ENCODE measurements at places on chromosomes 13 and 19. TPM values are rescaled to one million over a fixed set of nuclear protein-coding genes. Genes with fewer than 3 reads are reported as not detected.

The FOXA3 gene
- not detected for total RNA-seq

The C19orf73 gene
- 1.0 TPM for total RNA-seq

The SRRM5 gene
- total RNA-seq: 0.28 TPM

The B3GNT8 gene
- 4.3 TPM for total RNA-seq

The TDRD12 gene
- total RNA-seq: not detected

DNA sequence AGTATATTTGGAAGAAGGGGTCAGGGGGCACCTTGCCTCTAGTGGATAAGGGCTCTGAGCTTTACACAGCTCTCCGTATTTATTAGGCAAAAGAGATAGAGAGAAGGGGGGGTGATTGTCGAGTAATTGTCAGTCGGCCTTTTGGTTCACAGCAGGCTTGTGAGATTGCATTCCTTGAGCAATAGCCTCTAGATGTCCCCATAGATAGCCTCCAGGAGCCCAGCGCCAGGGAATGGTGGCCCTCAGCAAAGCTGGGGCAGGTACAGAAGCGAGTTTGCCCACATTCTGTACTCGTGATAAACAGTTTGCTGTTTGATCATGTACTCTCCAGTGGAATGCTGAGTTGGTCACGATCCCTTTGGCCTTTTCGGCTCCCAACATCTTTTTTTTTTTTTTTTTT is 4.6 kb downstream of the ZNF613 start:
- DNase-seq: no peak

GRCh38 chr19:18617562-18617961 is 4.9 kb downstream of the TMEM59L start:
- DNase-seq: no peak

All from activated CD4-positive, alpha-beta memory T cell treated with anti-CD3 and anti-CD28 coated beads, Interleukin-2, amount 10 ng/mL, durations not matched to agents 7 days and 5 days (primary cell).